ENCODE measurements at places on chromosomes 16 and 17. TPM values are rescaled to one million over a fixed set of nuclear protein-coding genes. Genes with fewer than 3 reads are reported as not detected.

Gene NLGN2
- total RNA-seq, result 4.9 TPM

Gene NPB
- total RNA-seq, result 0.20 TPM

Gene TPSB2
- total RNA-seq, result not detected

Gene DHODH
- 8.1 TPM for total RNA-seq

Gene HOXB7
- total RNA-seq, result 0.58 TPM

Gene C16orf95
- 5.3 TPM for total RNA-seq

Gene TMC5
- total RNA-seq, result 0.20 TPM

Gene CTRB1
- total RNA-seq, result not detected

Gene CDR2L
- total RNA-seq, result 0.28 TPM

Gene REXO5
- total RNA-seq, result 11.1 TPM

Gene SCNN1G
- not detected for total RNA-seq

Gene NPIPA2
- 7.3 TPM for total RNA-seq

Gene CCL15
- total RNA-seq, result not detected

Gene ZNF629
- 2.5 TPM for total RNA-seq

Gene PPP1R27
- not detected for total RNA-seq

Gene CES1
- total RNA-seq, result not detected

Gene C17orf67
- 3.6 TPM for total RNA-seq

Gene NXPH3
- total RNA-seq, result not detected

Gene GUCY2D
- not detected for total RNA-seq

Gene PLLP
- total RNA-seq, result 0.55 TPM

Gene PPY
- not detected for total RNA-seq

Gene RAC3
- total RNA-seq, result 6.2 TPM

Gene SALL1
- total RNA-seq, result not detected

Gene TNFAIP1
- 22.0 TPM for total RNA-seq

Gene SMTNL2
- total RNA-seq, result not detected

Gene LRRC45
- total RNA-seq, result 33.7 TPM

Gene CDH5
- not detected for total RNA-seq

Gene ADAD2
- total RNA-seq, result not detected

Gene GSDMA
- 0.29 TPM for total RNA-seq

Gene LDHD
- total RNA-seq, result 0.33 TPM

Gene TMEM132E
- total RNA-seq, result not detected

Gene MYH13
- total RNA-seq, result not detected

Gene FAM83G
- 7.3 TPM for total RNA-seq

Gene PPL
- not detected for total RNA-seq

Gene MT1G
- 4.7 TPM for total RNA-seq

Gene CCDC40
- total RNA-seq, result not detected

Gene TCAP
- 1.7 TPM for total RNA-seq

Gene TBX4
- total RNA-seq, result not detected

Gene IRX5
- not detected for total RNA-seq

Gene CDIPT
- 59.6 TPM for total RNA-seq

Gene PMFBP1
- total RNA-seq, result 1.5 TPM

Gene NEUROD2
- not detected for total RNA-seq

Gene MPP2
- 1.4 TPM for total RNA-seq

Gene NLRC5
- total RNA-seq, result 413 TPM

Gene CACNG1
- total RNA-seq, result not detected

Gene LRRC37A
- 7.1 TPM for total RNA-seq

Gene STAT3
- total RNA-seq, result 123 TPM

Gene KRTAP1-5
- total RNA-seq, result not detected

Gene KIF2B
- total RNA-seq, result not detected

Gene KRT34
- not detected for total RNA-seq

Gene ITGAX
- total RNA-seq, result 3.3 TPM

Gene HBM
- not detected for total RNA-seq

Gene DNAH3
- total RNA-seq, result not detected

Gene CLEC18A
- total RNA-seq, result 2.1 TPM

Gene WSCD1
- 0.10 TPM for total RNA-seq
